LNCaP clone FGC (cell line): ENCODE measurements at places on chromosomes 11 and 22.

GRCh38 chr11:82811369-82811768 lies 77.7 kb upstream of the FAM181B start:
- no peak for DNase-seq

DNA sequence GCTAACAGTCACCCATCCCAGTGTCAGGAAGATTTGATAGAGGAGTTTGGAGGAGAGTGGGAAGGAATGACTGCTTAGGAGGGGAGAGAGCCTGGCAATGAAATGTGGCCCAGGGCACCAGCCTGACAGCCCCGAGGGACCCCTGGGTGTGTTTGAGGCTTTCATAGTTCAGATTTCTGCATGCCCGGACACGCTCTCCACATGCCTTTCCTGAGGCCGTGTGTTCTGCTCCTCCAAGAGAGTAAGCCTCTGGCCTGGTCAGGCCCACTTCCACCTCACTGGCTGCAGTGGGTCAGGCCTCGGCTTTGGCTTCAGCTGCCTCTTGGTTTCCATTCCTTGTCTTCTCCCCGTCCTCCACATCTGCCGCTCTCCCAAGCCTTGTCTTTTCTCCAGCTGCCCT lies 78.4 kb downstream of the C22orf31 start:
- DNase-seq, result no peak

- DNase-seq, result no peak
These were observed 3.6 kb downstream of the NEAT1 start for GRCh38 chr11:65425971-65426838.

DNA sequence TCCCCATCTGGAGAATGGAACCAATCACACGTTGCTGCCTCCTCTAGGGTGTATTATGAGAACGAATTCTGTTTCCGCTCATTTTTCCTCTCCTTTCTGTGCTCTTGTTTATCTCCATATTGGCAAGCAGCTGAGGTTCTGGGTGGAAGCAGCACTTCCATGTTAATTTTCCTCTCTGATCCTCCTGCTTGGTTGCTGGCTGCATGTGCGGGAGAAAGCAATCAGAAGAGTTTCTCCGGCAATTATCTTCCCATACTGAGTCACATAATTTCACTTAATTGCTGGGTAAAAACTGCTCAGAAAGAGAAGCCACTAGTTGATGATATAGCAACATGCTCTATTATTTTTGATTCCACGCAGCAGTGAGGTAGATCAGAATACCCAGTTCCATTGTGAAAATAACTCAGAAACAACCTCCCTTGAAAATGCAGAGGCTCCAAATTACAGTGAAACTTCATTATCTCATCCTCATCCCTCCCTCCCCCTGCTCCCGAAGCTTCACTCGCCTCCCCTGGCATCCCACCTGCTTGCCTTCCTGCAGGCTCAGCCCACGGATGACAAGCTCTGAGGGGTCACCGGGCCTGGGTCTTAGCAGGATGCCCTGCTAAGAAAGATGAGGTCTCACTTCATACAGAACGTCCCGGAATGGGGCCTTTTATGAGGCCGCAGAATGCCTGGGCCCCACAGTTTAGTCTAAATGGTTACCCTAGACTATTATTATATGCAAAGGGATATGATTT lies 20.4 kb downstream of the FXYD6 start:
- no peak for DNase-seq

DNA sequence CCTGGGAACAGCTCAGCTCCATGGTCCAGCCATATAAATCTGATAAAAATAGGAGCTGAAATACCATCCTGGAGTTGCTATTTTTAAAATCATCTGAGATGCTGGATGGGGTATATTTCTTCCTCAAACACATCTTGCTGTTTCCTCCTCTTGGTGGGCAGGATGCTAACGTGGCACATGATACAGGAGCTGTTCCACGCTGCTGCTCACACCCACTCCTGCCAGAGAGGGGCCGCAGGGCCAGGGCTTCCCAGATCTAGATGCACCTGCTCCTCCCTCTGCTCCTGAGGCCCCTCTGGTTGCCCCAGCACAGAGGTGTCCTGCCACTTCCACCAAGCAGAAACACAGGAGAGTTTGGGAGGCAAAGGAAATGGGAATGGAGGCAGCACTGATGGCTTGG lies 3.3 kb upstream of the ST3GAL4 start:
- no peak for DNase-seq

DNA sequence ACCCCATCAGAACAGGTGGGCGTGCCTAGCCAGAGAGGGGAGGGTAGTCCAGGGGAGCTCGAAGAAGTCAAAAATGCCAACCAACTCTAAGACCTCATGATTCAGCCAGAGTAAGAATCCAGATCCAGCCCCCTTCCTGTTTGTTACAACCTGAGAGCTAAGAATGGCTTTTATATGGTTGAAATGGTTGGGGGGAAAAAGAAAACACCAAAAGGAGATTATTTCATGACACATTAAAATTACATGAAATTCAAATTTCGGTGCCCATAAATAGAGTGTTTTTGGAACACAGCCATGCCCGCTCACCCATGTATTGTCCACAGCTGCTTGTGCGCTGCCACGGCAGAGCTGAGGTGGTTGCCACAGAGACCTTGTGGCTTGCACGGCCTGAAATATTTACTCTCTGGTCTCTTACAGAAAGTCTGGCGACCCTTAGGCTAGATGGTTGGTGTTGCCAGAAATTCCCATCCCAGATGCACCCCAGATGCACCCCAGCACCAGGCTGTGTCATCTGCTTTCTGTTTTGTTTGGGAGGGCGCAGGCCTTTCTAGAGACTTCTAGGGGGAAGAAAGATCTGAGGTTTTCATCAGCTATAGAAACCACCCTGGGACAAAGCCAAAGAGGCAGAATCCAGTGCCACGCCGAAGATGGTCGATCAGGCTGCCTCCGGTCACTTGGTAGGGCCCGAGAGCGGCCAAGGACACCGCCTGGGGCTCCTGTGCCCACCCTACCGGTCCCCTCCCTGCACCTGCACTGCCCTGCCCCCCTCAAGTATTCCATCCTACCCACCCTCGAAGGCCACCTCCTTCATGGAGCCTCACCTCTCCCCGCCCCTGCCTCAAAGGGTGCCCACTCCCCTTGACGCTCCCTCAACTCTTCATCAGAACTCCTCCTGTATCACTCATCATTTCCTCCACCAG lies 80.2 kb downstream of the DSCAML1 start:
- DNase-seq, result no peak

DNA sequence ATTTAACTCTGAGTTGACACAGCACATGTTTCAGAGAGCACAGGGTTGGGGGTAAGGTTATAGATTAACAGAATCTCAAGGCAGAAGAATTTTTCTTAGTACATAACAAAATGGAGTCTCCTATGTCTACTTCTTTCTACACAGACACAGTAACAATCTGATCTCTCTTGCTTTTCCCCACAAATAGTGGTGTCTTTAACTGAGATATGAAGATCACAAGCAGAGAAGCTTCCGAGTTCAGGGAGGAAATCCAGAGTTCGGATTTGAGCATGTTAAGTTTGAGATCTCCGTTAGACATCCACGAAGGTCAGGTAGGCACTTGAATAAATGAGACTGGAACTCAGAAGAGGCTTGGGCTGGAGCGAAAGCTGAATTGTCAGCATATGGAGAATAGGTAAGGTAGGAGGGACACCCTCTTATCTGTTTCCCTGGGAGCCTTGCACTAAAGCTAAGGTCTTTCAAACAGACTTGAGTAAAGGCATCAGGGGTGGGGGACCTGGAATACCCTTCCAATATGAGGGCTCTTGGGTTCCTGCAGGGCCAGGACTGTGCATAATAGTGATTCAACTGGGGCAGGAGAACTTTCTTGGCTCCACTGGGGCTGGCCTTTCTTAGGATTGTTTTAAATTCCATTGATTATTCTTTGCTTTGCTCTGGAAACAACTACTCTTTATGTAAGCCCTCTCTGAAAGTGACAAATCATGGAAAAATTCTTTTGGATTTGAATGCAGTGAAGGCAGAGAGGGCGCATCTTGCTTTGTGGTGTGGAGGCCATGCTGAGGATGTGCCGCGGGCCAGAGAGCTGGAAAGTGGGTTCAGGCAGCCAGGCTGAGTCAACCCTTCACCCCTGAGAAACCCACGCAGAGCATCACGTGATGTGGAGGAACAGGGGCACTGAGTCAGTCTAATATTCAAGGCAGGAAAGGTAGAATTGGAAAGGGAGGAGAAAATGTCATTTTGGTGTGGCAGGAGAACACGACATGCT lies 62.7 kb upstream of the AMPD3 start:
- DNase-seq, result no peak

GRCh38 chr22:28907311-28908008 lies 24.1 kb downstream of the ZNRF3 start:
- no peak for DNase-seq

DNA sequence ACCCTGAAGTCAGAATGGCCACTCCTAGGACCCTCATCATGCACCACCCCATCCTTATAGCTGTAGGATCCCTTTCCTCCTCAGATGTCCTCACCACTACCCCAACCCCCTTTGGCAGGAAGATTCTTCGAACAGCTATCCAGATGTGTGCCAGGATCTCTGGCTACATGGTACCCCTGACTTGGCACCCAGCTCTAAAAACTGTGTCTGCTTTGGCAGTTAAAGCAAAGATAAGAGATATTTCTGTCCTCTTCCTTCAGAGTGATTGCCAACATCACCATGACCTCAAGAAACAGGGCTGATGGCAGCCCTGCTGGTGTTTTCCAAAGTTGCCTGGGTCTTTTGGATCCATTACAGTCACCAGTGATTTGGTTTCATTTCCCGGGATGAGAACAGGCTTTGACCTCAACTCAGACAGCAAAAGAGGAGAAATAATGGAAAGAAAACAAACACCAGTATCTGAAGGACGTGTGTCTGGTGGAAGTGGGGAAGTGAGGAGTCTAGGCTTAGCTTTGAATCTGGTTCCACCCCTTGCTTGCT lies 4.3 kb upstream of the NRIP3 start:
- DNase-seq, result no peak
